ENCODE measurements at places on chromosomes 1 and 21. TPM values are rescaled to one million over a fixed set of nuclear protein-coding genes. Genes with fewer than 3 reads are reported as not detected.
A peak's percentile ranks its signal among the peaks of the same experiment; 100 is the strongest.

C1orf185 gene
- not detected for total RNA-seq

DNA sequence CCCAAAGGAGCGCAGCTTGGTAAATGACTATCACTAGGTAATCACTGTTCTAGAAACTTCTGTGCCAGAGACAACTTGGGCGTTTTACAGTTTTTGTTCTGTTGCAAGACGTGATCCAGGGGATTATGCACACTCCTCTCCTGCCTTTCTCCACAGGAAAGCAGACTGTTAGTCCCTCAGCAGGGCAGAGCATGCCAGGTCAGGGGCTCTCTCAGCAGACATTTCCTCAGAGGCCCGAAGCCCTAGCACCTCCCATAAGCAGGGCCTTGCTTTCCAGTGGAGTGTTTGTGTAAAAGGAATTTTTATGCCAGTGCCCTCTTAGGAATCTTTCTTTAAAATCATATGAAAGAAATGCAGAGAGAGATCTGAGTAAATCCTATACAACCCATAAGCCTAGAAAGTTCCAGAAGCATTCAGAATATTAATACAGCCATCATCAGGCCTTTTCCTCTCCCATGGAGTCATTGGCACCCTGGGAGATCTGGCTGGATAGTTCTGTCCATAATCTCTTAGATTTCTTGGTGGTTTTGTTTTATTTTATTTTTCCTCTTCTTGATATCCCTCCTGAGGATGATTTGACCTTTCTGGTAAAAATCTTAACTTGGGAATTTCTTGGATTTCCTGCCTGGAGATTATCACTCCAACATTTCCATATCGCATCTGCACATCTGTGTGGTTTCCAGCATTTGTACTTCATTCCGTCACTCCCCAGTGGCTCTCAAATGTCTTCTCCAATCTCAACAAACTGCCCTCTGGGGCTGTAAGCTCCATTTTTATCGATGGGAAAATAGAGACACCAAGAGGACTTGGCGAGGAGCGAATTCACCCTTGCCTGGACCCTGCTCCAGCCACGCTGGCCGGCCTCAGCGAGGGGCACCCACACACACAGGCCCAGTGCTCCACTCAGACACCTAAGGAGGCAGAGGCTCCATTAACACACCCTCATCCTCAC, 116.1 kb downstream of the PSMG1 start:
- DNase-seq: no peak

- DNase-seq: no peak
Measured at GRCh38 chr1:104295511-104295910, 545.8 kb downstream of the AMY1C start.

MAN1C1 gene
- under 0.01 TPM for total RNA-seq

RASSF5 gene
- total RNA-seq: 3.4 TPM

DNA sequence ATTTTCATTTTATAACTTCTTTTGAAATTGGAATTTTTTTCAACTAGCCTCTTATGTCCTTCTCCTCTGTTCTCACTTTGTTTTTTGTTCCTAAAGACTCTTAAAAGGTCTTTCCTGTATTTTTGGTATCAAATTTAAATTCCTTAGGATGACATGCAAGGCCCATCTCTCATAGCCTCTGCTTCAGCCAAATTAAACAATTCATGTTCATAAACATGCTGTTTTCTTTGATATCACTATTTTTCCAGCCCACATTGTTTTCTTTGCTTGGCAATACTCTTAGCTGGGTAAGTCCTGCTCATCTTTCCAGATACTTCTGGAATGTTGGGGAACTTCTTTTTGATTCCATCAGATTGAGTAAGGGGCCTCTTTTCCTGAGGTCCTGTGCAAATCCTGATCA, 55.8 kb upstream of the GPR88 start:
- DNase-seq: no peak

DNAJC8 gene
- 44.2 TPM for total RNA-seq

DNA sequence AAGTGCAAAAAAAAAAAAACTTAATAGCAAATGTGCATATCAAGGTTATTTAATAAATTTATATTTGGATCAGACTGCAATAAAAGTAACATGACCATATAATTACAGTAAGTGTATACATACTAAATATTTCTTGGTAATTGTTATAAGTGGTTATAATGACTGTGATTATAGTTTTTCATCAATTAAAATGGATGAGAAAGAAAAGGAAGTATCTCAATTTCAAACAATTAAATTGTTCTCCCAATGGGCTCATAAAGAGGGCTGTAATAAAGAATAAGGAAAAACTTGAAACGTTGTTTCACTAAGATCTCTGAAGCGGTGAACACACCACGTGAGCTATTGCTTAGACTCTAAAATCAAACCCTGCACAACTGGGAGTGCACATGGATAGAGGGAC, 104.1 kb downstream of the CDC42BPA start:
- DNase-seq: no peak

GRCh38 chr1:99246152-99246551, 18.1 kb upstream of the PLPPR4 start:
- no peak for DNase-seq

PLA2G2A gene
- not detected for total RNA-seq

GRCh38 chr1:17258758-17259130, 9.8 kb downstream of the PADI3 start:
- DNase-seq: peak; percentile 46

LYPD8 gene
- total RNA-seq: not detected

CLDN8 gene
- total RNA-seq: 0.26 TPM

GRCh38 chr1:155175927-155176371, 2.3 kb downstream of the TRIM46 start:
- DNase-seq: no peak

Measured in bronchial epithelial cell (primary cell).